ENCODE measurements at places on chromosomes 7 and 10.

GRCh38 chr7:11228515-11228914, 254.8 kb downstream of the PHF14 start:
- peak; percentile 73 for DNase-seq

- DNase-seq, result no peak
Observed at GRCh38 chr10:31130406-31130805, 98.7 kb upstream of the ZNF438 start.

- DNase-seq, result no peak
Observed at GRCh38 chr7:133789974-133790373, 337.2 kb upstream of the LRGUK start.

- DNase-seq, result peak; percentile 19
Observed at GRCh38 chr7:114364151-114364550, 50.5 kb upstream of the FOXP2 start.

GRCh38 chr7:77335581-77335980, 80.6 kb downstream of the GSAP start:
- DNase-seq, result no peak

- no peak for DNase-seq
Observed at GRCh38 chr10:102234888-102235597, 6.3 kb downstream of the PITX3 start.

GRCh38 chr10:17662193-17663138, 18.5 kb downstream of the STAM start:
- DNase-seq, result no peak

Measured in NCI-H1694 treated with DMSO at 0.1 percent for 48 hours (cell line).